Mesenchymal stem cell (in vitro differentiated cells and primary cell): ENCODE measurements at places on chromosomes 1 and 21.

DNA sequence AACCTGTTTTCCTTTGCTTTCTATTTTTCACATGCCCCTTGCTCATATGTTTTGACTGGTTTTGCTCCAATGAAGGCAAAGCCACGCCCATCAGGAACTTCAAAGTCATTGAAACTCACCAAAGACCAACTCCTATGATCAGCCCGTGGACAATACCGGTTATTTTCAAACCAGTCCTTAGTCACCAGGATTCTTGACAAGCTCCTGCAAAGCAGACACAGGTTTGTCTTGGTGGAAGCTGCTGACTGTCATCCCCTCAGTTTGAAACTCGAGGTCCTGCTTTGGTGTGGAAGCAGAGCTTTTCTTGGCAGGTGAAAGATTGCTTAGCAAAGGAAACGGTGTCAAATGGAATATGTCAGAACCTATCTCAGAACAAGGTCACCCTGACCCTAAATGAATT, 384.7 kb upstream of the CXADR start:
- no peak for DNase-seq

DNA sequence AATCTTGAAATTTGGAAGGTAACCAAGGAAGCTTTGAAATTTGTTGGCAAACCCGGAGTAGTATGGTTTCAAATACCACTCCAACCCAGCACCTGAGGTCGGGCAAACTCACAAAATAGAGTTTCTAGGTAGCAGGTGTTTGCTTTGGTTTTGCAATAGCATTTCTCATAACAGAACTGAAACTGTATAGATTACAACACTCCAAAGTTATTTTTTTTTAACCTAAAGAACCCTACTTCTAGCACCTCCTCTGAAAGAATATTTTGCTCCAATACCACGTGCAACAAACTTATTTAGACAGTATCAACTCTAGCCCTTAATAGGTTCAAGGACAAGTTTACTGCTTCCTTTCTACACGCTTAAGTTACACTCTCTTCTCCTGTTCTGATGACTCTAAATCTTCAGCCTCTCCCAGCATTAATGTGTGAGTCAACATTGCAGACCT, 178.5 kb upstream of the FMN2 start:
- no peak for DNase-seq

GRCh38 chr1:62439652-62440371, 3.0 kb downstream of the USP1 start:
- peak; percentile 6 for DNase-seq

DNA sequence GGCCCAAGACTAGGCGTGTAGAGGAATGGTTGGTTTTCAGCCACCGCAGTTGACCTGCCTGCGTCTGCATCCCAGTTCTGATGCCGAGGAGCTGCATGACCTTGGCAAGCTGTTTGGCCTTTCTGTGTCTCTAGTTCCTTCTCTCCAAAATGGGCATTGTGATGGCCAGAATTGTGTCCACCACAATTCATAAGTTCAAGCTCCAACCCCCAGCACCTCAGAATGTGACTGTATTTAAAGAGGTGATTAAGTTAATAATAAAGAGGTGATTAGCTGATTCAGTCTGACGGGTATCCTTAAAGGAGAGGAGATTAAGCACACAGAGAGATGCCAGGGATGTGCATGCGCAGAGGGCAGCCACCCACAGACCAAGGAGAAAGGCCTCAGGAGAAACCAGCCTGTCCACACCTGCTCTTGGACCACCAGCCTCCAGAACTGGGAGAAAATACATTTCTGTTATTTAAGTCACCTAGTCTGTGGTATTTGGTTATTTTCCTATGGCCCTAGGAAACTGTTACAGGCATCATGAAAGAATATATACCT, 28.5 kb downstream of the MAB21L3 start:
- DNase-seq: no peak

- no peak for DNase-seq
These were observed 258.3 kb upstream of the KAZN start for GRCh38 chr1:14340002-14340785.

GRCh38 chr1:88877382-88877825, 14.0 kb downstream of the GTF2B start:
- DNase-seq: peak; percentile 59

GRCh38 chr1:110749960-110750359, 75.2 kb upstream of the KCNA3 start:
- no peak for DNase-seq

- DNase-seq: no peak
These were observed 6.3 kb upstream of the INAVA start for GRCh38 chr1:200888349-200888838.
